NCI-H524 treated with DMSO at 0.1 percent for 48 hours (cell line): ENCODE measurements at places on chromosomes 5 and 9.

DNA sequence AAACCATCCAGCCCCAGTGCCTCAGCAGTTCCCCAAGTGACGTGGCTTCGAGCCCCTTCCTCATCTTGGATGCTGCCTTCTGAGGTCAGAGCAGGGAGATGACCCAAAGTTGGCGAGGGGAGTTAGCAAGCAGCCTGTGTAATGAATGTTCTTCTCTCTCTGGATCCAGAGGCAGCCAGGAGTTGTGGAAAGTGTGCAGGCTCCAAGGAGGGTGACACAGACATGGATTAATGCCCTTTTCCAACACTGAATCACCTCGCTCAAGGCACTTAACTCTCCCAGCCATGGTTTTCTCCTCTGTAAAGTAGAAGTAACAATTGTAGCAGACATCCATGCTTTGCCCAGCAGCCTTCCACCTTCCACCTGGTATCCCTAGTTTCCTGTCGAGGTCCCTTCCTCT lies 64.6 kb upstream of the HAND1 start:
- no peak for DNase-seq

GRCh38 chr5:7872517-7873130 lies 3.7 kb downstream of the MTRR start:
- no peak for DNase-seq

DNA sequence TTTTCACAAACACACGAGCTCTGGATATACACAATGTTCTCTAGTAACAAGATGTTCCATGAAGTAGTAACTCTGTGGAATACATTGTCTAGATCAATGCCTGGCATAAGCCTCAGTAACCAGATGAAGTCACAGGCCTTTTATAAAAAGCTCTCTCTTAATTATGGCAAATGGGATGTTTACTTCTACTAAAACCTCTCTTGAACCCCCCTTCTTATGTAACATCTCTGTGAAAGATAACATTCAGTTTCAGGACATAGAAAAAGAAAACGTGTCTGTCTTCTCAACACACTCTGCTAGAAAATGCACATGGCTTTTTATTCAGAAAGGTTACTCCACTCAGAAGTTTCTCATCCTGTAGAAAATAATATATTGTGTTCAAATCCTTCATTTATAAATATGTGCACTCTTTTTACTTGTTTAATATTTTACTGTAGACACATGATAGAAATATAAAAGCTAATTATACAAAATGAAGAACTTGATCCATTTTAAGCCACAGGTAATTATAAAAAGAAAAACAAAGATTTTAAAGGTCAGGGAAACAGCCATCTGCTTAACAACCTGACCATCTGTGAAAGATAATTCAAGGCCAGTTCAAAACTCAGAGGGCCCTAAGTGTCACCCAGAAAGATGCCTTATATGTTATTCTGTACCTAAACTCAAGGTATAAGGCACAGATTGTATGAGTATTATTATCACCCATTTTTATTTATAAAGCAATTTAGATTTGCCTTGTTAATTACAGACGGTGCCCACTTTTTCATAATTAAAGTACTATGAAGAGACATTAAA lies 812.0 kb downstream of the CDH18 start:
- peak; percentile 96 for DNase-seq

- DNase-seq = no peak
Measured at GRCh38 chr5:3051400-3051799, 299.9 kb upstream of the IRX2 start.

GRCh38 chr5:17172791-17173190 lies 44.6 kb upstream of the BASP1 start:
- DNase-seq = no peak

- DNase-seq = no peak
Measured at GRCh38 chr5:108728566-108729241, 19.0 kb upstream of the FER start.

- DNase-seq = no peak
Measured at GRCh38 chr9:115291841-115292240, 173.9 kb upstream of the TNC start.

DNA sequence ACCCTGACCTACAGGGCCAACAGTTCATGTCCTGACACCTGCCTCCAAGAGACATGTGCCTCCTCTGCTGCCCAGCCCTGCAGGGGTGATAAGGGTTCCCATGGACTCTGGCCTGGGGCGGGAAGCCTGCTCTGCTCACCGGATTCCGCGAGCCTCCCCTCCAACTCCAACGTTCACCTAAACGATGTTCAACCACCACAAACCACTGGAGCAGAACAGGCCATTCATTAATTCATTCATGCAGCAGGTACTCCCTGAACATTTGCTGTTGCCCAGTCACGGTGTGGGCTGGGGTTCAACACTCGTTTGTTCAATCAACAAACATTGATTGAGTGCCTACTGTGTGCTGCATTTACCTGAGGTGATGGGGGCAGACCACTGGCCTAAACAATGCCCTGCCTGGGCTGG lies 3.3 kb upstream of the UAP1L1 start:
- no peak for DNase-seq

DNA sequence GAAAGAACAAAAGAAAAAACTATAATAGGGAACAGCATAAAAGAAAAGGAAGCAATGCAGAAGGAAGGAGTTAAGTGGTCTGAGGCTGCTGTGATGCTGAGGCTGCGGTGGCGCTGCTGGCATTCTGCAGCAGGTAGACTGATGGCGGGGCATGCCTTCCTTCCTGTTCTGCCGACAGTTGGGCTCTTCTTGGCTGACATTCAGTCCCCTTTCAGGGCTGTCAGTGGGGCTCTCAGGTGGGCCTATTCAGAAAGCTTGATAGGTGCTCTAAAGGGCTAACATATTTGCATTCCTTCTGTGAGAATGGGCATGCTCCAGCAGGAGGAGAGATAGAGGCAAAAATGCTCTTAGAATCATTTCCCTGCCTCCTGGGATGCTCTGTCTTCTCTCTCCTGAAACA lies 5.1 kb upstream of the CLINT1 start:
- no peak for DNase-seq

- DNase-seq = no peak
Measured at GRCh38 chr5:6649186-6649585, 15.9 kb downstream of the SRD5A1 start.

DNA sequence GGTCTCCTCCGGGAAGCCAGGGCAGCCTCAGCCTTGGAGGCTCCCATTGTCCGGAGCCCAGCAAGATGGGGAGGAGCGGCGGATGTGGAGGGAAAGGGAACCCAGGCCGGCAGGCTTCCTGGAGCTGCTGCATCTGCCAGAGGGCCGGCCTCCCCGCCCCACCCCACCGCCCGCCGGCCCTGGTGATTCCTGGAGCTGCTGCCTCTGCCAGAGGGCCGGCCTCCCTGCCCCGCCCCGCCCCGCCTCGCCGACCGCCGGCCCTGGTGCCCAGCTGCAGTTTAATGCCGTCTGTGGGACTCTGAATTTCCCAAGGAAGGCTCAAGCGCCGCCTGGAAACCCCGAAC lies 31.6 kb downstream of the EXD3 start:
- no peak for DNase-seq

DNA sequence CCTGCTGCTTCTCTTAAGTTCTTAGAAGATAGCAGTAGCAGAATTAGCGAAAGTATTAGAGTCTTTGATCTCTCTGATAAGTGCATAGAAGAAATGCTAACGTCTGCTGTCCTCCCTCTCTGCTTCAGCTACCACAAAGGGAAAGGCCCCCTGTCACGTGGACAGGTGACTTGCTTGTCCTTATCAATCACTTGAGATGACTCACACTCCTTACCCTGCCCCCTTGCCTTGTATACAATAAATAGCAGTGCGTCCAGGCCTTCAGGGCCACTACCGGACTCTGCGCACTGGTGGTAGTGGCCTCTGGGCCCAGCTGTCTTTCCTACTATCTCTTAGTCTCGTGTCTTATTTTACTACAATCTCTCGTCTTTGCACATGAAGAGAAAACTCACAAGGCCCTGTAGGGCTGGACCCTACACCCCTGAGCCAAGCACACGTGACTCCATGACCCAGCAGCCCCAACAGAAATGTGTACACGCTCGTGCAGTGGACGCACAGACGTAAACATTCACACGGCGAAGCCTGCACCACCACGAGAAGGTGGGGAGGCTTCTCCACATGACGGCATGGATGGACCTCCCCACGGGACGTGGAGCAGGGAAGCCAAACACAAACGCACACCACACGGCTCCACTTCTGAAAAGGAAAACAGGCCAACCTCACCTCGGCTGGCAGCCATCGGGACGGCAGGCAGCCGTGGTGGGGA lies 38.3 kb downstream of the PNPLA7 start:
- DNase-seq = no peak

DNA sequence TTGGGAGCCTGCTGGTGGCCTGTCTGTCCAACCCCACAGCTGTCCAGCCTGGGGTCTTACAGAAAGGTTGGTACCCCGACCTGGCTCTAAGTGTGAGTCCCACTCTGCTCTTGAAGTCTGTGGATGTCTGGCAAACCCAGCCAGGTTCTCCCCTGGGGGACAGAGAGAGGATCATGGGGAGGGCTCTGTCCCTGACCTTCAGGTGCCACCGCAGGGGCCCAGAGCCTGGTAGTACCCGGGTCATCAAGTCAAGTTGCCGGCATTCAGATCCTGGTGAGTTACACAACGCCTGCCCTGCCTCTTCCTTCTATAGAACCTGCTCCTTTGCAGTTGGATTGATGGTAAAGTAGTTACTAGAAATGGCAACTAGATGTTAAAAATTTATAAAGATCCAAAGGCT lies 66.7 kb downstream of the ADAMTS2 start:
- DNase-seq = no peak

GRCh38 chr9:131590907-131591844 lies 45.9 kb downstream of the PRRT1B start:
- peak; percentile 13 for DNase-seq

DNA sequence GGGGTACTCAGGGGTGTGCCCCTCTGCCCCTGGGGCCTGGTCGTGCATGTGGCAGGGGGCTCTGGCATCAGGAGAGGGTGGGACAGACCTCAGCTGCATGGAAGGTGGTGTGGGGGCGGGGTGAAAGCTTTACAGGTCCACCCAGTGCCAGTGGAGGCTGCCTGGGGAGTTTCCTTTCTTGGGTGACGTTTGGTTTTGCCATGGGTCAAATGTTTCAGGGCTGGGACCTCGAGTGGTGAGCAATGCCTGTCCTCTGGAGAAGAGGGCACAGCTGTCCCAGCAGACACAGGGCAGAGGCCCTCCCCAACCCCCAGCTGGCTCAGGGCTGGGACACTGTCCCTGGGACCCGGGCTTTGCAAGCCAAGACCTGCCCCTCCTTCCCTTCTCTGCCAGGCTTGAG lies 3.6 kb downstream of the RXRA start:
- no peak for DNase-seq

DNA sequence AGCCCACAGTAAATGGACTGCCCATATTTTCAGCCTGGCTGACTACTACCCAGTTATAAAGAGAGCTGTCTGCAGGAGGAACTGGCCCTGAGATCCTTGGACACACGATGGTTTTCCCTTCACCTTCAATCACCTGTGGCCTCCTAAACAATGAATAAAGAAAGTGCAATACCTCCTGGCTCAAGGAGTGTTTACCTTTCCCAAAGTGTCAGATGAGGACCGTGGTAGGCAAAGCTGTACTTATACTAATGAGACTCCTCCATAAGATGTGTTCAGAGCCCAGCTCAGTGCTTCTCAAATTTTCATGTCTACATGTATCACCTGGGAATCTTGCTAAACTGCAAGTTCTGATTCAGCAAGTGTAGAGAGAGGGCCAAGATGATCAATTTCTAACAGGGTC lies 284.5 kb upstream of the VLDLR start:
- DNase-seq = no peak

GRCh38 chr5:57435701-57436134 lies 46.9 kb downstream of the ACTBL2 start:
- no peak for DNase-seq

DNA sequence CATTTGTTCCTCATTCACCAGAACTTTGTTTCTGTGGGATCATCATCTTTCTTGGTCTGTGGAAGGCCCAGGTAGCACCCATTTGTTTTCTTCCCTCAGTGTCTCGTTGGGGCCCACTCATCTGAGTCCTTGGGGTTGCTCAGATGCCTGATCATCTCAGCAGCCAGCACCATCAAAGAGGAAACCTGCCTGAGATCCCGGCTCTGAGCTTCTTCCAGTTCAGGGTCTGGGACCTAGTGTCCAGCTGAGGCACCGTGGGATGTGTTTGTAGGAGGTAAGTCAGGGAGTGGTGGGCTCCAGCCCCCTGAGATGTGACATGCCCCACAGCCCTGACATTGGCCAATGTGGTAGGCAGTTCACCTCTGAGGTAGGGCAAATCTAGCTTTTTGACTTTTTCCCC lies 9.4 kb upstream of the CD180 start:
- no peak for DNase-seq

DNA sequence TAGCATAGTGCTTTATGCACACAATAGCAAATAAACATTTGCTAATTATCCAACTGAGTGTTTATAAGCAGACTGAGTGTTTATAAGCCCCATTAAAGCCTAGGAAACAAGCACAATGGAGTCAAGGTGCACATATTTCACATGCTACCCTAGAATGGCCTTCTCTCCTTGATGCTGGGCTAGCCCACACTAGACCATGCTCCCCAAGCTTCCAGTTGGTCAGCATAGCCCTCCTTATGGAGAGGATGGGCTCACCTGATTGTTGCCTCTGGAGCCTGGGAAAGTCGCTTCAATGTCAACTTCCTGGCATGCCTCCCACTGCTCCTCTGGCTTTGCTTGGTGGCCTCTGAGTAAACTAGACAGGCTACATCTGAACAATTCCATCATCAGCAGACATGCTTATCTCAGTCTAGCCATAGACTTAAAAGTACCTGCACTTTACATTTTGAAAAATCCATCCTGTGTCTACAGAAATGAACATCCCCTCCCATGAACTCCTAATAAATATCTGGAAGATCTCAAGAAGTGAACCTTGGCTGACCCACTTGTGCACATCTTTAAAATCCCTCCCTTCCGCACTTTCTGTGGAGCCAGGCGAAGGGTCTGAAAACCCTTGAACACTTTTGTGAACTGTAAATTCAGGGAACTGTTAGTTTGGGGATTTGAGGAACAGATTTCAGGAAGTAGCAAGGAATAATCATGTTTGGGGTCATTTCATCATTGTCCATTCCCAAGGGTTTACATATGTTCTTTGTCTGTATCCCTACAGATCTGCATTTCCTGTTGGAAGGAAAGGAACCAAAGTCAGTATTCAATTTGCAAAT lies 486.6 kb downstream of the ARHGEF28 start:
- no peak for DNase-seq

DNA sequence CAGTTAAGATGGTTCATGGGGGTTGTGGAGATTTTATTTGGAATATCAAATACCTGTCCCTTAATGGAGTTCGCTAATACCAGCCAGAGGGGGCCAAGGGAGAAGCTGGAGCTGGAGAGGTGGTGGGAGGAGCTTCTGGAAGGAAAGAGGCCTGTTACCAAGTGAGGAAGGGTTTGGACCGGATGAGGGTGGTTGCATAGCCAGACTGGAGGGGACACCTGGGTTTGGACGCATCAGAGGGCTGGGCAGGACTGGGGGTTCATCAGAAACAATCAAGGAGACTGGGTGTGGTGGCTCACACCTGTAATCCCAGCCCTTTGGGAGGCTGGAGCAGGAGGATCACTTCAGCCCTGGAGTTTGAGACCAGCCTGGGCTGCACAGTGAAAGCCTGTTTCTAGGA lies 111.8 kb upstream of the IER5L start:
- DNase-seq = no peak

DNA sequence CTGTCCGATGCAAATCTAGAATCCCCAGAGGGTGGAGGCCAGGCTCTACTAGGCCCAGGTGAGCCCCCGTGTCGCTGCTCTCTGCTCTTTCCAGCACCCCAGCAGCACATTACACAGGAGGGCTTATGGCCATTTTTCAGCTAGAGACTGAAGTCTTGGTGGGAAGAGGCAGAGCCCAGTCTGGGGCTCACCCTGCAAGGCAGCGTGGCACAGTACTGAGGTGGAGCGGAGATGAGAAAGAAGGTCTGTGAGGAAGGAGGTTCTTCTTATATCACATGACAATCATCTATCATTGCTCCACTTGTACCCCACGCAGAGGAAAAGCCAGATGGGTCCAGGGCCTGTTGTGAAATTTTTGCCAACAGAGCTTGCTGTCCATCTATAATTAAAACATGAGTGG lies 10.0 kb upstream of the KIF12 start:
- no peak for DNase-seq
